ENCODE measurements at places on chromosomes 2 and 18. TPM values are rescaled to one million over a fixed set of nuclear protein-coding genes. Genes with fewer than 3 reads are reported as not detected.
A peak's percentile ranks its signal among the peaks of the same experiment; 100 is the strongest.

DNA sequence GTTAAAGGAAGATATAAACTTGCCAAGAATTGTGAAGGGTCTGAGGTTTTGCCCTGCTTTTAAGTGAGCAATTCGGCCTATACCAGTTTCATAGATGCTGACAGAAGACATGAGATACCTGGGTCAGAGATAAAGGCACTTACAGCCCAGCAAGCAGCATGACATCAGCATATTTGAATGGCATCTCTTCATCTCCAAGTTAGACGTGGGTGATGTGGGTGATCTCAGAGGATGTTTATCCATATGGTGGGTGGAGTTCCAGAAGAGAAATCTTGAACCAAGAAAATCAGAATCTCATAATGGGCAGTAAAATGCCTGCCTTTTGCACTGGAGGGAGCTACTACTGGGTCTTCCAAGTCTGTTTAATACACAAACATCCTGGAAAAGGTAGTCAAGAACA is 44.7 kb downstream of the GYPC start:
- DNase-seq: no peak

- DNase-seq: no peak
Measured at GRCh38 chr18:27213123-27213717, 28.1 kb upstream of the CHST9 start.

Gene WDR12
- total RNA-seq: 51.1 TPM

DNA sequence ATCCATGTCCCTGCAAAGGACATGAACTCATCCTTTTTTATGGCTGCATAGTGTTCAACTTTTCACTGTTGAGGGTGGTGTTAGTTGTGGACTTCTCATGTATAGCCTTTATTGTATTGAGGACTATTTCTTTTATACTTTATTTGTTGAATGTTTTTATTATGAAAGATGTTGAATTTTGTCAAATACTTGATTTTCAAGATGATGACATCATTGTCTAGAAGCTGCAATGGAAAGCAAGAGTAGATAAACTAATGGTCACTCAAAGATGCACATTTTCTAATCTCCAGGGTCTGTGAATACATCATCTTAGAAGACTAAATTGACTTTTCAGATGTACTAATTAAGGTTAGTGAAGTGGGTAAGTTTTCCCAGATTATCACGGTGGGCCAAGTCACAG is 1117.0 kb downstream of the DSC3 start:
- no peak for DNase-seq

- peak; percentile 72 for DNase-seq
Measured at GRCh38 chr2:86017901-86018896, 87.5 kb downstream of the POLR1A start.

DNA sequence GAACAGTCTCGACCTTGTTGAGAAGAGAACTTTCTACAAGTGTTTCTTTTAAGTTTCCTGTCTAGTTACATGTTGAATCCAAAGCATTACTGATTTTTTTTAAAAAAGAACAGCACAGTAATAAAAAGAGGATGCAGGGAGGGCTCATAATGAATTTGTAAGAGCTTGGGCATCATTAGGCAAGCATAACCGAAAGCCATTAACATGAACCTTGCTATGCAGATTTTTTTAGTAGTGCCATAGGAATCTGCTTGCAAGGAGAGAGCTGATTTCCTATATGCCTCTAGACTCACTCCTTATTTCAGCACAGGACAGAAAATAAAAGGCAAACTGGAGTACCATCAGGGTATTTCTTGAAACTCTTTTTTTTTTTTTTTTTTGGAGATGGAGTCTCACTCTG is 5.2 kb downstream of the LRRC30 start:
- DNase-seq: no peak

GRCh38 chr2:108106731-108107130 is 120.4 kb downstream of the SLC5A7 start:
- DNase-seq: no peak

Gene LRP2
- not detected for total RNA-seq

DNA sequence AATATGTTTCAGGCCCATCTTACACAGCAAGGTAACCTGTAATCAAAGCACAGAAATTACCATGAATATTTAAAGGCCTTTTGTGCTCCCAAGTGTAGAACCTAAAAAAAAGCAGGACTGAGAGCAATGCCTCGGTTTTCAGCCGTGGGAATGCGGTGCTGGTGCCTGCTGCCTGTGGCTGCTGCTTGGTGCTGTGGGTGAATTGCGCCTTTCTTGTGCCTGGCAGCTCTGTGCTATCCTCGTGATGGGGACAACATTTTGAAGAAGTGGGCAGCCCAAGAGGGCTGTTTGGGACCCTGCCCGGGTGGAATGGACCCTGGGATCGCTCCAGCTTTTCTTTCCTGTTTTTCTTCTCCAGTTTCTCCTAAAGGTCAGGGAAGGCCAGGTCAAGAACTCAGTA is 91.2 kb downstream of the ASAP2 start:
- DNase-seq: no peak

Gene ARHGAP15
- total RNA-seq: 5.4 TPM

- DNase-seq: no peak
Measured at GRCh38 chr18:63164396-63164795, 155.2 kb downstream of the BCL2 start.

GRCh38 chr2:209637293-209637692 is 134.3 kb upstream of the UNC80 start:
- DNase-seq: no peak

Gene GCKR
- not detected for total RNA-seq

- no peak for DNase-seq
Measured at GRCh38 chr2:241007880-241008710, 9.7 kb downstream of the SNED1 start.

Gene SAG
- total RNA-seq: not detected

DNA sequence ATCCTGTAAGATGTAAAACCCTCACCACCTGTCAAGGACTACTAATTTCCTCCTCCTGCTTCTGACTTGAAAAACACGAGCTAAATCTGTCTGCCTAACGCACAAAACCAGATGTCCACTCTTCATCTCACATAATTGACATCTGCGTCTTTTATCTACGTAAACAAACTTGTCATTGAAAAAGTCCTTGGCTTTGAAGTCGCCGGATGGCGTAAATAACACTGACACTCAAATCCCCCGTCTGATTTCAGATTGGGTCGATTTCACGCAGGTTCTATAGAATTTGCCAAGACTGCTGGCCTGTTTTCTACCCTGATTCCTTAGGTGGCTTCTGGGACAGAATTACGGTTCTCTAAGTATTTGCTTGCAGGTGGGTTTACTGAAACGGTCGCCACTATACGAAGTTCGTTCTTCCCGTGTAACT is 539 bp upstream of the MOB4 start:
- no peak for DNase-seq

Gene DNAJC5G
- total RNA-seq: 2.3 TPM

Gene FZD7
- total RNA-seq: 25.3 TPM

Gene TUBA3E
- total RNA-seq: 69.5 TPM

DNA sequence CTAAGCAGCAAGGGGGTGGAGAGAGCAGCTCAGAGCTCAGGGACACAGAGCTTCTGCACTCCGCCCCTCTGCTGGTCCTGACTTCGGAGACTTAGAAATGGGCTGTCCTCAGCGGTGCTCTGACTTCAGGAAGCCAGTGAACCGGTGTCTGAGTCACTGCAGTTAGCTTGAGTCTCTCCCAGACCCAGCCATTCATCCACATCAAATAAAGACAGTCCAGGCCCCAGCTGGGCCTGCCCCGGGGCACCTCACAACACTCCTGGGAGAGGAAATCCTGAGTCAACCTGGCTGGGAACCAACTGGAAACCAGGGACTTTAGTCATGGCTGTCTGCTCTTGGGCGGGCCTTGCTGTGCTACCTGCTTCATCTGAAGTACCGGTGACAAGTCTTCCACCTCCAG is 5.4 kb upstream of the ITGB6 start:
- no peak for DNase-seq

Gene STPG4
- not detected for total RNA-seq

Gene FLACC1
- 8.3 TPM for total RNA-seq

Gene LYPD6
- 0.13 TPM for total RNA-seq

GRCh38 chr2:234322766-234323465 is 174.0 kb downstream of the ARL4C start:
- no peak for DNase-seq

DNA sequence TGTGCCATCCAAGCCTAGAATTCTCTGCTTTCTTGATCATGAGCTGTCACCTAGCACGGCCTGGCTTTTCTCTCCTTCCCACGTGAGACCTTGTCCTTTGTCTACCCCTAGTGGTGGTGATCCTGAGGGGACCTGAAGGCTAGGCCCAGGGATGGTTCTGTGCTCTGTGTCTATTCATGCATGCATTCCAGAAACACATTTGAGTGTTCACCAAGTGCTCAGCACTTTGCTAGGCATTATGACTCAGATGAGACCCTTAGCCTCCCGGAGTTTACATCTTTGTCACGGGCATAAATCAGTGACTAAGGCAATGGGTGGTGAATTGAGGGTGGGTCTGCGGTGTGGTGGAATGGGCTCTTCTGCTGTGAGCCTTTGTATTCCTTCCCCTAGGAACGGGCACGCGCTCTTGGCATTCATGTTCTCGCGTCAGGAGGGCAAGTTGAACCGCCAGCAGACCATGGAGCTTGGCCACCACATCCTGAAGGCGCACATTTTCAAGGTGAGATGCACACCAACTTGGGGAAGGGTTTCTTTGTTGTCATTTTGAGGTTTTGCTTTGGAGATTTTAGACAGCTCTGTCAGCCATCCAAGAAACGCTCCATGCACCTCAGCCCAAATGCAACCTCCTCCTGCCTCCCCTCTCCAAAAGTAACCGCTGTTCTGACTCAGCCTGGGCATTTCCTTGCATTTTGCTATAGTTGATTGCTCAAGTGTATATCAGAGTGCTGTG is 100.9 kb downstream of the WDSUB1 start:
- DNase-seq: no peak

- no peak for DNase-seq
Measured at GRCh38 chr2:119250718-119251290, 27.2 kb downstream of the STEAP3 start.

DNA sequence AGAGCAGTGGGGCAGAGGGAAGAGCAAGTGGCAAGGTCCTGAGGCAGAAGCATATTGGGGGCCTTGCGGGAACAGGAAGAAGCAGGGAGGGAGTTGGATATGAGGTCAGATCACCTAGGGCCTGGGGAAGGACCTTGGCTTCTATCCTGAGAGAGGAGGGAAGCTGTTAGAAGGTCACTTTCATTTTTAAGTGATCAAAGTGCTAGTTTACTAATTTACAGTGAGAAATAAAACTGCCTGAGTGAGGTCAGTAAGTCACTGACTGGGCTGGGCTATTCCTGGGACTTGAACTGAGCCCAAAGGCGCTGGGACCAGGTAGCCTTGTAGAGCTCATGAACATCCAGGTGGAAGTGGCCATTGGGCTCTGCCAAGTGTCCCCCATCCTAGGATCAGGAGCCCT is 76.6 kb upstream of the B3GNT7 start:
- no peak for DNase-seq

DNA sequence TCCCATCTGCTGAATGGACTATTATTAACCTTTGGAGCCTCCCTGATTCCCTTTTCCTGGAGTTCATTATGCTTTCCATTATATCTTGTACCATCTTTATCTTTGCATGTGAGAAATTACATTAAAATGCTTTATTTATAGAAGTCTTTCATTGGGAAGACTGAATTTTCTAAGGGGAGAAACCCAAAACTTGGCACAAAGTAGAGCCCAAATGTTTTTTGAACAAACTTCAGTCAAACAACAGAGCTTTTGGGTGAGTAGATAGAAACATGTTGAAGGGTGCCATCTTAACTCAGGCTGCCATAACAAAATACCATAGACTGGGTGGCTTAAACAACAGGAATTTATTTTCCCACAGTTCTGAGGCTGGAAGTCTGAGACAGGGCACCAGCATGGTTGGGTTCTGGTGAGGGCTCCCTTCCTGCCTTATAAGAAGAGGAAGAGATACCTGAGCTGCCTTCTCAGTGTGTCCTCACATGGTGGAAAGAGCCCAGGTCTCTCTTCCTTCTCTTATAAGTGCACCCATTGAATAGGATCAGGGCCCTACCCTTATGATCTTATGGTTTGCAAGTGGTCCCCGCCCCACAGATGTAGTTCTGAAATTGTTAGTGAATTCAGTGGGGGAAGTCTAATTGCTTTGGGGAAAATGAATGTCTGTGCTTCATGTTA is 19.2 kb downstream of the RALB start:
- no peak for DNase-seq

DNA sequence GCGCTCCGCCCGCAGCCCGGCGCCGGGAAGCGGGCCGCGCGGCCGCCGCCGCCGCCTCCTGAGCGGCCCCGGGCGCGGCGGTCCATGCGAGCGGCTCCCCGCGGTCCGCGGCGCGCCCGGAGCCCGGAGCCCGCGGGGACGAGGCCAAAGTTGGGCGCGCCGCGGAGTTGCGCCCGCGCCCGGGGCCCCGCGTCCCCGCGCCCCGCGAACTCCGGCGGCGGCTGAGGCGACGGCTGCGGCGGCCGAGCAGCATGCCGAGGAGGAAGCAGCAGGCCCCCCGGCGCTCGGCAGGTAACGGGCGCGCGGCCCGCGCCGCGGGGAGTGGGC is 992 bp downstream of the TSHZ1 start:
- no peak for DNase-seq

DNA sequence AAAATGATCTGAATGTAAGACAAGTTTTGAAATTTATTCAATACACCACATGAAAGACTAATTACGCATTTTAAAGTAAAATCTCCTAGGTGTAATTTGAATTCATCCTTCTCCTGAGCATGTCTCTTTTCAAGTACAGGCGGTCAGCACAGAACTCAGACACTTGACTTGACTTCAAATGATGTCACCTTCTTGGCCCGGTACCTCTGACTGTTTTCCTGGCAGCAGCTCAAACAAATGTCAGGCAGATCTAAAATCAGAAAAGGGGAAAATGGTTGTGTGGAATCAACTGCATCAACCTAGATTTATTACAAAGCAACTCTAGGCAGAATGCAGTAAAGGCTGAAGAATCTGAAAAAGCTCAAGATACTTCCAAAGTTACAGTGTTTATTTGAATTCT is 11.4 kb upstream of the PROKR1 start:
- no peak for DNase-seq

DNA sequence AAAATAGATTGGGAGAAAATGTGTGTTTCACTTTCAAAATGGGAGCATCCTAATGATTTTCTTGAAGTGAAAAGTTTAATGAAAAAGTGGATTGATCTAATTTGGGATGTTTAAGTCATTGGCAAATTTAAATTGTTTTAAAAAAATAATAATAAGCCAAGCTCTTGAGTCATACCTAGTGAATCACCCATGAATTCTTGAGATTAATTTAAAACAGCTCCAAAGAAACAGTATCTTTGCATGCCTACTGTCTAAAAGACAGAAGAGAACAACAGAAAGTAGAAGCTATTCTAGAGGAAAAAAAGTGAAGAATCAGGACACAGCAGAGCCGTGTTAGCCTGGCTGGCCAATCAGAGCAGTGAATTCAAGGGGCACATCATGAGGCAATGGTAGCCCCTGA is 7.7 kb downstream of the ACVR1C start:
- no peak for DNase-seq

- DNase-seq: no peak
Measured at GRCh38 chr2:237529452-237530402, 36.6 kb upstream of the PRLH start.

DNA sequence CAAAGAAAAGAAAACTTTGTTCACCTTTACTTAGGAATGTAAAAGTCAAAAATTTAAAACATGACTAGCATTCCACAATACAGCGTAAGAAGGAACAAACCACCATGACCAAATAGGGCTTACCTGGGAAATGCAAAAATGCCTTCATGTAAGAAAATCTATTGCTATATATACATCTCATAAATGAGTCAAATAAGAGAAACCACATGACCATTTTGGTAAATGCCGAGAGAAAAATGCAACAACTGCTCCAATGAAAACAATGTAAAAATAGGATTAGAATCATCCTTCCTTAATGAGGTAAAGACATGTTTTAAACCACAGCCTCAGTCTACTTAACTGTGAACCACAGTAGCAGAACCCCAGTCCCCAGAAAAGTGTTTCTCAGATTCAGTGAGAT is 49.4 kb downstream of the TGOLN2 start:
- no peak for DNase-seq

Measured in Right ventricle myocardium superior (tissue), 1 donor.